Non-pigmented ciliary epithelial cell (primary cell): ENCODE measurements at places on chromosomes 12 and 14.

DNA sequence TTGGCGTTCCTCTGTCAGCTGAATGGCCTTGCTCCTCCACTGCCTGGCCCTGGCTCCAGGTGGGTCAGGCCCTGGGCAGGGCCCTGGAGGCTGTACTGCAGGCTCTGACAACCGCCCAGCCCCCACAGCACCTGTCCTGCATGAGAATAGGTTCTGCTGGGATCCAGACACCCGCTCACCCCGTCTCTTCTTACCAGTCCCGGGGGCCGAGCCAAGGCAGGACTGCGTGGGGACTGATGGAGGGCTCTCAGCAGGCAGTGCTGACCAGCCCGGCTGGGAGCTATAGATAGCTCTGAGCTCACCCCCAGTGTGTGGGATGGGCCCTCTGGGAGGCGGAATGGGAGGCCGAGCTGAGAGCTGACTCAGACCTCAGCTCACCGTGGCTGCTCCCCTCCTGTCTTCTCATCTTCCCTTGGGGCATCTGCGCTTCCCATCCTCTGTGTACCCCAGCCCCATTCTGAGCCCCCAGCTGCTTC, 39.6 kb downstream of the TEAD4 start:
- DNase-seq: peak; percentile 71

GRCh38 chr14:68657300-68658028, 135.4 kb downstream of the ZFP36L1 start:
- no peak for DNase-seq

DNA sequence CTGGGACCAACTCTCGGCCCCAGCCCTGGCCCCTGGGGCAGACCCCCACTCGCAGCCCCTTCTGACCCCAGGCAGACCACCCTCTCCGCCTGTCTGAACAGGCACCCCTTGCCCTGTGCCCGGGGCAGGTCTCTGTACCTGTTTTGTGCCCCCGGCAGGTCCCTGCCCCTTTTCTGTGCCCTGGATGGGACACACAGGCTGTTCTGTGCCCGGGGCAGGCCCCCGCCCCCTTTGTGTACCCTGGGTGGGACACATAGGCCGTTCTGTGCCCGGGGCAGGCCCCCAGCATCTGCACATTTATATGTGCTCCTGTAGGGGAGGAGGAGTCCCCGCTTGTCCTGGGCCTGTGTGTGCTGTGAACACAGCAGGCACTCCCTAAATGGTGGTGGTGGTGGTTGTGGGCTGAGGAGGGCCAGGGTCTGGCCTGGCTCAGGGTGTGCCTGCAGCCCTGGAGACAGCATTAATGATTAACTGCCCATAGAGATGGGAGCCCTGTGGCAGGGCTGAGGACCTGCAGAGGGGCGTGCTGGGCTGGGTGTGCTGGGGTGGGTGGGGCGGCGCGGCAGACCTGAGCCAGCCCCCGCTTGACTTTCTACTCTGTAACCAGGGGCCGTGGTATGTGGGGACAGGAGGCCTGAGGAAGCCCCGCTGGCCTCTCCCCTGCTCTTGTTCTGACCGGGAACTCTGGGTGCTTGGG, 3.7 kb downstream of the FBRSL1 start:
- DNase-seq: no peak

DNA sequence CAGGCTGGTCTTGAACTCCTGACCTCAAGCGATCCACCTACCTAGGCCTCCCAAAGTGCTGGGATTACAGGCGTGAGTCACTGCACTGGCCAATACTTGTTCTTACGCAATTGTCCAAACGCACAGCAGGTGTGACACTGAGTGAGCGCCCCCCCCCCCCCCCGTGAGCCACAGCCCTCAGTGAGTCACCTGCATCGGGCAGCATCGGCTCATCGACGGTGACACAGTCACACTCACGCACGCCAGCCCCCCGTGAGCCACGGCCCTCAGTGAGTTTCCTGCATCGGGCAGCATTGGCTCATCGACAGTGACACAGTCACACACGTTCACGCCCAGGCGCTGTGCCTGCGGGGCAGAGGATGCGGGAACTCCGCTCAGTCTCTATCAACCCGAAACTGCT, 42.5 kb downstream of the GALNT9 start:
- DNase-seq: no peak

DNA sequence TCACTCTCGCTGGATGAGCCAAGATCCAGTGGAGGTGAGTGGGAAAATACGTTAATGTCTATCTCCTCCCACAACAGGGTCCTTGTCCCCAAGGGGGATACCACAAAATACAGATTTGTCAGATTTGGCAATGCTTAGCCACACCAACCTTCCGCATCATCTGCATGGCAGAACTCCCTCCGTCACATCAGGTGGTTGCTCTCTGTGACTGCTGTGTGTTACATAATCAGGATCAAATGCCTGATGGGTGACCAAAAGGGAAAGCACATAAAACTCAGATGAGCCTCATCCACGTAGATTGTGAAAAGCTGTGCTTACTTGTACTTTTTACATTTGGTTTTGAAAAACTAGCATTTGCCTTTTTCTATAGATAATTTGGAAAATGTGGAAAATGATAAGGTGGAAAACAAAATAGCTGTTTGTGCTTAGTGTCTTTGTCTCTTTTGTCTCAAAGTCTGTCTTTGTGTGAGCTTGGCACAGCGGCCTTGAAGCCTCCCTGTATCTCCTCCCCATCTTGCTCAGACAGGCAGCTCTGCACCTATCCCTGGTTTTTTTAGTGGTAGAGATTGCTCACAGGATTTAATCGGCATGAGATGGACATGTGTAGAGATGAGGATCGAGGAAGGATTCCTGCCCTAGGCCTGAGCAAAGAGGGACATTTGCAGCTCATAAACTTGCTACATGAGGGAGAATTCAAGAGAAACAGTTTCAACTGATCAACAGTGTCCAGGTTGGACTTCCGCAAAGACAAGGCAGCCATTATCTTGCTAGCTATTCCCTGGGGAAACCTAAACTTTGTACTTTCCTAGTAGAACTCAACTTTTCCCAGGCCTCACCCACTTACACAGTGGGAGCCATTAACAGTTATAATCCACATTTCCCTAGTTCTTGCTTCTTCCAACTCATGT, 3.6 kb upstream of the FGF6 start:
- no peak for DNase-seq

DNA sequence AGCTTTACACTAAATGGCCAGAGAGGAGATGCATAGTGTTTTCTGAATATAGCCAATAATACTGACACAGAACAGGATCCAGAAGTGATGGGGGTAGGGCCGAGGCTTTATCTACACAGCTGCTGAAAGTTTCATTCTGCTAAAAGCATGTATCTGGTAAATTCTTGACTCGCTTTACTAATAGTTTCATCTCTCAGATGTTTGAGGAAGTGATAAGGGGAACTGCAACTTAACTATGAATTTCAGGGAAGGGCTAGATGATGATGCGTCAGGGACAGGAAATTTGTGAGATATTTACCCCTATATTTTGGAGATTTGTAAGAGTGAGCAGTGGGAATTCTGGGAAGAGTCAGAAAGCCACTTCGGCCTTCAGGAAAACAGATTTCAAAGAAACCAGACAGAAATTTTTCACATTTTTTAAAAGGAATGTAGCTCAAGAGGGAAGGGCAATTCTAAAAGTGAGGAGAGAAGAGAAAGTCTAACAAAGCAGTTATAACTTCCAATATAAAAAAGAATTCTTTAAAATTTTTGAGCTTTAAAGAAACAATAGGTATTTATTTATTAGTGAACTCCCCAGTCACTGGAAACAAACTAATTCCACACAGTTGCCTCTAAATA, 243.1 kb downstream of the BCAT1 start:
- no peak for DNase-seq

DNA sequence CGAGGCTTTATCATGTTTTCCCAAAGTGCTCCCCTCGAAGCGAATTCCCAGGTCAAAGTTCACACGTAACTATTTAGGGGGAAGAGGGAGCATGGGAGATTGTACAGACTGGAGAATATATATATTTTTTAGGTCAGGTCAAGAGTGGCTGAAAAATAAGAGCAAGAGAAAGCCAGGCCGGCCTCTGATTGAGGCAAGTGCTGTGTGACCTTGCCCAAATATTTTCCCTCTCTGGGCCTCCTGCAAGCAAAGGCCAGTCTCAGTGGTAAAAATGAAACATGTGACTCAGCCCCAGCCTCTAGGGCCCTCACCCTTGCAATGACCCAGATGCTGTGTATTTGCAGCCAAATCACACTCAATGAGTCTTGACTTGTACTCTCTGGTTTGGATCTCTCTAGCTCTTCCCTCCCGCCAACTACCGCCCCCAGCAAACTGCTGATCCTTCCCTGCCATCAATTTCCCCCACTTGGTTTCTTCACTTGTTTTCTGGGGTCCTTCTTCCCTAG, 34.1 kb downstream of the SMUG1 start:
- DNase-seq: no peak
